Bronchial epithelial cell (primary cell): ENCODE measurements at places on chromosomes 12 and 14.

DNA sequence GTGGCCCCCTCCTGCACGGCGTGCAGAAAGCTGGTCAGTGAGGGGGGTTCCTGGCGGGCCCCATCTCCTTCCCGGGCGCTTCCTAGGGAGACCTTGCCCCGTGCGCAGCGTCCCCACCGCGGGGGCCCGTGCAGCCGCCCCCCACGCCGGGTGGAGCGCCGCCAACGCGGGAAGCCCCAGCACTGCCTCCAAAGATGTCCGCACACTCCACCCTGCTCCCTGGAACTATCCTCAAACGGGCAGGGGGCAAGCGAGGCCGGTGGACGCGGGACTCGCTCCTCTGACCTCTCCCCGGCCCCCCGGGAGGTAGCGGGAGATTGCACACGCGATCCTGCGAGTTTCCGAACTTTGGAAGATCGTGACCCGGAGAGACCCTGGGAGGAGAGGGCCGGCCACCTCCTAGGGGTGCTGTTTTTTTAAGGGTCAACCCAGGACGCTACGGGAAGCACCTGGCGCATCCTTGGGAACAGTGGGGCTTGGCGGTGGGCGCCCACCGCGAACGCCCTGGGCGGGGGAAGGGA, 1.5 kb upstream of the FZD10 start:
- no peak for DNase-seq

DNA sequence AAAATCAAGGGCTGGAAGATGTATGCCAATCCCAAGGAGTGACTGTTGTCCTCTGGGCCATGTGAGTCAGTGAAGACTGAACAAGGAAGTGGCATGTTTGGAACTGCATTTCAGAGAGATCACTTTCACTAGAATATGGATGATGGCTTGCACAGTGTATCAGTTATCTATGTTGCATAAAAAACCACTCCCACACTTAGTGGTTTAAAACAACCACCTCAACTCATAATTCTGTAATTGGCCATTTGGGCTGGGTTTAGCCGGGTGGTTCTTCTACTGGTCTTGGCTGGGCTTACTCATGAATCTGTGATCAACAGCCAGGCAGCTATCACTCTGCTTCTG, 15.4 kb downstream of the BDKRB1 start:
- peak; percentile 98 for DNase-seq

- DNase-seq: no peak
Measured at GRCh38 chr12:48859607-48860006, 6.1 kb downstream of the RND1 start.

DNA sequence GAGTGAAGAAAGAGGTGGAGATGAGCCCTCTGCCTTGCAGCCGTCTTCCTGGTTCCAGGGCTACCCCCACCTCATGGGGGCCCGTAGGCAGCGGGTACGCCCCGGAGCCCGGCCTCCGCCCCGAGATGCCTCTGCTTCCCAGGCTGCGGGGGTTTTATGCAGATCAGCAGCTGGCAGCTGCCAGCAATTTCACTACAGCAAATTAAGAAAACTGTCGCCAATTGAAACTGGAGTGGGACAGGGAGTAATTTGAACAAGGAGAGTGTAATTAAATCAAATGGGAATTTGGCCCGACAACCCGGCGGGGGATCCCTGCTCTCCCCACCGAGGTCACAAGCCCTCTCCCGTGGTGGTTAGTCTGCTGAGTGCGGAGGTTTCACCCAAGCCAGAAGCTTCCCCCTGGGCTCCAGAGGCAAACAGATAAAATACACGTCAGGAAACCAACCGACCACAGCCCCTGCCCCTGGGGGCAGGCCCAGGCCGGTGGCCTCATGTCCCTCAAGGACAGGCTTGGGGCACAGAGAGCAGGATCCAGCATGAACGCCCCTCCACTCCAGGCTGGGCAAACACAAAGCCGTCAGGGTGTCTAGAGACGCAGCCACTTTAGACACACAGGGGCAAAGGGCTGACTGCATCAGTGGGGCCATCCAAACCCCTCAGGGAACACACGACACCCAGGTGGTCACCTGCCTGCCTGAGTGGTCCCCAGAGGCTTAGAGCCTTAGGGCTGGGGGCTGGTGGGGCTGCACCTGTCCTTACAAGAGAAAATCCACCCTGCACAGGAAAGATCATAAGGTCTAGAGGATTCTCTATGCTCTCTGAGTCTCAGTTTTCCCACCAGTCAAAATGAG, 53.8 kb downstream of the TESC start:
- DNase-seq: no peak
